ENCODE measurements at places on chromosomes 16 and 17. TPM values are rescaled to one million over a fixed set of nuclear protein-coding genes. Genes with fewer than 3 reads are reported as not detected.
A peak's percentile ranks its signal among the peaks of the same experiment; 100 is the strongest.

ALOX15B gene
- 121 TPM for total RNA-seq

DNA sequence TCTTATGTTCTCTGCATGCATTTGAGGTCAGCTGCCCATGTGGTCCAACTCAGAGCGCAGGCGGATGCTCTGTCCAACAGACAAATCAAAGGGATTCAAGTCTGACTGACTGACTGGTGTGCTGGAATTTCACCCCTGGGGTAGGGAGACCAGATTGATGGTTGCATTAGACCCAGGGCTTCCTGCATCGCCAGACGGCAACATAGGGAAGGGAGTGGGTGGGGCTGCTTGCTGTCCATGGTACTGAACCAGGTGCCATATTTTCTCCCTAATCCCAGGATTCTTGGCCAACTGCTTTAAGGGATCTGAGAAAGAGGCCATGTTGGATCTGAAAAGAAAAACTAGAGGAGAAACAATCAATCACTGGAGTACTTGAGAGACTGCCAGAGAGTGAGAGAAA lies 332.0 kb downstream of the XYLT1 start:
- ATAC-seq: no peak

DNA sequence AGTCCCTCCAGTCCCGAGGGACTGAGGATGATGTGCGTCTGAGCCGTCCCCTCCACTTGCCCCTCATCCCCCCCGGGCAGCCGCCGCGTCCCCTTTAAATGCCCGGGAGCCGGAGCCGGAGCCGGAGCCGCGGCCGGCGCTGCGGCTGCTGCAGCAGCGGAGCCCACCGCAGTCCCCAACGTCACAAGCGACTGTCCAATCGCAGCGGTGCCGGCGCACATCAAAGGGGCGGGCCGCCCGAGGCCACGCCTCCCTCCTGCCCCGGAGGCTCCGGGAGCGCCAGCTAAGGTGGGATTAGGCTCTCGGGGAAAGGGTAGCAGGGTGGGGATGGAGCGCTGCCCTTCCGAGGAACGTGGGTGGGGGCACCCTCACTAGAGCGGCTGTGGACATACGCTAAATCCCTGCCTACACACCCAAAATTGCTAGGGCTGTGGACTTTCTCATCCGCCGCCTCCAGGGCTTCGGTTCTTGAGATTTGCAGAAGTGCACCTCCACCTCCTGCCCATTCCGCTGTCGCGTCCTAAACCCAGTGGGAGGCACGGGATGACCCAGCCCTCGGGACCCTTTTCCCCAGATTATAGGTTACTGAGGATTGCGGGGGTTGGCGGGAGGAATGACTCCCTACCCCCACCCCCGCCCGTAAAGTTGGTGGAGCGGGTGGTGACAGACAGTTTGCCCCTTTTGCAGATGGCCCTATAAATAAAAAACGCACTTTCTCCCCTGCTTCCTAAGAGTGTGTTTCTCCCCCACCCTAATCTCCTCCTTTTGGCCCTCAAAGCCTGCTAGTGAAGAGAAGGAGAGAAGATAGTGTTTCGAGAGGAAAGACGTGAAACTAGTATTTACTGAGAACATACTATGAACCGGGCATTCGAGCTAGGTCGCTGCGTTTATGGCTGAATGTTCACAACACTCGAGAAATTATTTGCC lies at the start of gene PHOSPHO1:
PHOSPHO1 (minus strand) TSS at position 152 of the 927 bp plus-strand sequence. CDS start 4,096 bp downstream, outside the sequence.
- peak; percentile 68 for ATAC-seq

DNA sequence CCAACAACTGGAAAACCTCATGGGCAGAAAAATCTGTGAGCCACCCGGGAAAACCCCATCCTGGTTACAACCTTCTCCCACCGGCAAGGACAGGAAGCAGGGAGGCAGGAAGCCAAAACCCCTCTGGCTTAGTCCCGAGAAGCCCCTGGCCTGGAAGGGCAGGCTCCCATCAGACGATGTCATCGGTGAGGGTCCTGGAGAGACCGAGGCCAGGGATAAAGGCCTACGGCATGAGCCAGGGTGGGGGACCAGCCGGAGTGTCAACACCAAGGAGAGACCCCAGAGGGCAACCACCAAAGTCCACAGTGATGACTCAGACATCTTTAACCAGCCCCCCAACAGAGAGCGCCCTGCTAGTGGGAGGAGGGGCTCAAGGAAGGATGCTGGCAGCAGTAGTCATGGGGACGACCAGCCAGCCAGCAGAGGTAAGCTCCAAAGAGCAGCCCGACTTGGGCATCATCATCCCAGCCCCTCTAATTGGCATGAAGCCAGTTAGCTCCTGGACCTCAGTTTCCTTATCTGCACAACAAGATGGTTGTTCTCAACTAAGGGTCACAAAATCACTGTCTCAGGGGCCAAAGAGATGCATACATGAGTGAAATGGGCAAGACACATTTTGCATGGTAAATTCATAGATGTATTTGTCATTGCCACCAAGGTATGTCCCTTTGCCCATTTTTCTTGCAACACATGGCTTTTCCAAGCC lies 190.7 kb downstream of the KATNIP start:
- no peak for ATAC-seq

USB1 gene
- 26.3 TPM for total RNA-seq

BAIAP3 gene
- total RNA-seq: 2.0 TPM

FBXW10B gene
- total RNA-seq: 8.0 TPM

- no peak for ATAC-seq
Measured at GRCh38 chr17:70165383-70165782, 3.9 kb upstream of the KCNJ2 start.

GRCh38 chr17:7218166-7218565 lies 1.5 kb downstream of the DLG4 start:
- ATAC-seq: no peak

DNA sequence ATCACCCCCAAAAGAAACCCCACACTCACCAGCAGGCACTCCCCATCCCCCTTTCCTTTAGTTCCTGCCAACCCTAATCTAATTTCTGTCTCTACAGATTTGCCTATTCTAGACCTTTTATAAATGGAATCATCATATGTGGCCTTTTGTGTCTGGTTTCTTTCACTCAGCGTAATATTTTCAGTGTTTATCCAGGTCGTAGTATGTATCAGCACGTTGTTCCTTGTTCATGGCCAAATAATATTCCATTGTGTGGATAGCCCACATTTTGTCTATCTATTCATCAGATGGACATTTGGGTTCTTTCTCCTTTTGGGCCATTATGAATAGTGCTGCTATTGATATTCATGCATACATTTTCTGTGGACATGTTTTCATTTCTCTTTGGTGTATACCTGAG lies 73.6 kb downstream of the OR1D5 start:
- no peak for ATAC-seq

- ATAC-seq: no peak
Measured at GRCh38 chr16:30356401-30357084, 1.4 kb upstream of the CD2BP2 start.

ERN2 gene
- 0.36 TPM for total RNA-seq

- no peak for ATAC-seq
Measured at GRCh38 chr17:44844390-44844830, 3.3 kb upstream of the HIGD1B start.

VPS25 gene
- total RNA-seq: 70.9 TPM

KCNH4 gene
- total RNA-seq: not detected

DNA sequence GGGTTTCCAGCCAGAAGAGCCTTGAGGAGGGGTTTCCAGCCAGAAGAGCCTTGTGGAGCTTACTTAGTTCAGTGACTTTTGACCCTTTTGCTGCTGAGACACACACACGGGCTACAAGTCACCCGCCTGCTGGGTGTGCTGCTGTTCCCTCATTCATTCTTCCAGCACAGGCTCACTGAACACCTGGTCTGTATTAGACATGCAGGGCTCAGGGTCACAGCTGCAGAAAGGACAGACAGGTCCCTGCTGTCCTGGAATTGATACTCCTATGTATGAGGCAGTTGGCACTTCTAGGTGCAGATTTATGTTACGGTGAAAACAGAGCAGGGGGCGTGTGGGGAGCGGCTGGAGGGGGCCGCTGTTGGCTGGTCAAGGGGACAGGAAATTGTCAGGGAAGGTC lies 6.8 kb downstream of the CACNG4 start:
- no peak for ATAC-seq

TEX19 gene
- not detected for total RNA-seq

NHERF2 gene
- 21.6 TPM for total RNA-seq

NOD2 gene
- 15.4 TPM for total RNA-seq

CCL14 gene
- total RNA-seq: 10.4 TPM

CSH2 gene
- not detected for total RNA-seq

- no peak for ATAC-seq
Measured at GRCh38 chr17:44352828-44353671, 7.9 kb downstream of the GRN start.

KLHL10 gene
- 0.32 TPM for total RNA-seq

CRHR1 gene
- 0.40 TPM for total RNA-seq

TMEM98 gene
- 7.3 TPM for total RNA-seq

- no peak for ATAC-seq
Measured at GRCh38 chr17:57102122-57102521, 17.1 kb downstream of the AKAP1 start.

SDR42E1 gene
- 14.5 TPM for total RNA-seq

KRT27 gene
- not detected for total RNA-seq

- ATAC-seq: no peak
Measured at GRCh38 chr16:77833921-77834634, 45.7 kb downstream of the VAT1L start.

- peak; percentile 54 for ATAC-seq
Measured at GRCh38 chr16:70476272-70477020, 22.1 kb downstream of the FCSK start.

DNA sequence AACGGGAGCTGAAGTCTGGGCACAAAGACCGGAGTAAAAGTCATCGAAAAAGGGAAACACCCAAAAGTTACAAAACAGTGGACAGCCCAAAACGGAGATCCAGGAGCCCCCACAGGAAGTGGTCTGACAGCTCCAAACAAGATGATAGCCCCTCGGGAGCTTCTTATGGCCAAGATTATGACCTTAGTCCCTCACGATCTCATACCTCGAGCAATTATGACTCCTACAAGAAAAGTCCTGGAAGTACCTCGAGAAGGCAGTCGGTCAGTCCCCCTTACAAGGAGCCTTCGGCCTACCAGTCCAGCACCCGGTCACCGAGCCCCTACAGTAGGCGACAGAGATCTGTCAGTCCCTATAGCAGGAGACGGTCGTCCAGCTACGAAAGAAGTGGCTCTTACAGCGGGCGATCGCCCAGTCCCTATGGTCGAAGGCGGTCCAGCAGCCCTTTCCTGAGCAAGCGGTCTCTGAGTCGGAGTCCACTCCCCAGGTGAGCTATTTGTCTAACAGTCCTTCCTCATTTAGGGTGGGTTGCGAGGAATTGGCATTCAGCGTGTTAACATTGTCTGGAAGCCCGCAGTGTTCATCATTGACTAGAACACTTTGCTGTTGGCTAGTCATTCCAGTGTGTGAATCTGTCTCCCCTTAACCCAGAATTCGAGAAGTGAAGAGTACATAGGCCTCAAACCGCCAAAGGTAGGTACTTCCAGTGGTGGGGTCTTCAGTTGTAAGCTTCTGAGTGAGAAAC lies 1.5 kb downstream of the CDK12 start:
- no peak for ATAC-seq

GRCh38 chr17:77200711-77201110 lies 59.9 kb downstream of the SEC14L1 start:
- ATAC-seq: peak; percentile 93

- ATAC-seq: no peak
Measured at GRCh38 chr17:65270499-65271253, 133.5 kb downstream of the RGS9 start.

PRAC1 gene
- total RNA-seq: not detected

All from esophagus mucosa (tissue), 1 donor.